Stimulated activated CD8-positive, alpha-beta memory T cell treated with anti-CD3 and anti-CD28 coated beads, Interleukin-4, amount 100 ng/mL, for 24 hours (primary cell): ENCODE measurements at places on chromosomes 3 and 15.

GRCh38 chr3:119557192-119557876, 2.1 kb downstream of the CD80 start:
- DNase-seq, result no peak

DNA sequence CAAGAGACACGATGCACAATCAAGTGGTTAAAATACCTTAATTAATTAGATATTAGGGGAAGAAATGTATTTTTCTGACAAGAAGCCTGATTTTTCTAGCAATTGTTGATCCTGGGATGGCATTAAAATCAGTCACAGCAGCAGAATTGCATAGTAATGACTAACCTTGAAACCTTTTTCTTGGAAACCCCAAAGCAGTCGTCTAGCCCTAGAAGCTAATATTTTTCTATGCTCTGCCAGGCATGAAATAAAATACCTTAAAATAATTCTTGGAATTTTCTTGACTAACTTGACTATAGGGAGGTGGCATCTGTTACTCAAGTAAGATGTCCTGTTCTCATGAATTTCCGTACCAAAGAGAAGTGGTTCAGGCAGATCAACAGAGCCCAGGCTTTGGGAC, 204.1 kb downstream of the THRB start:
- no peak for DNase-seq

GRCh38 chr3:72800869-72801268, 47.4 kb downstream of the SHQ1 start:
- no peak for DNase-seq

GRCh38 chr15:41968701-41969100, 3.7 kb downstream of the EHD4 start:
- DNase-seq, result no peak

GRCh38 chr3:66957367-66957766, 40.7 kb upstream of the KBTBD8 start:
- no peak for DNase-seq

DNA sequence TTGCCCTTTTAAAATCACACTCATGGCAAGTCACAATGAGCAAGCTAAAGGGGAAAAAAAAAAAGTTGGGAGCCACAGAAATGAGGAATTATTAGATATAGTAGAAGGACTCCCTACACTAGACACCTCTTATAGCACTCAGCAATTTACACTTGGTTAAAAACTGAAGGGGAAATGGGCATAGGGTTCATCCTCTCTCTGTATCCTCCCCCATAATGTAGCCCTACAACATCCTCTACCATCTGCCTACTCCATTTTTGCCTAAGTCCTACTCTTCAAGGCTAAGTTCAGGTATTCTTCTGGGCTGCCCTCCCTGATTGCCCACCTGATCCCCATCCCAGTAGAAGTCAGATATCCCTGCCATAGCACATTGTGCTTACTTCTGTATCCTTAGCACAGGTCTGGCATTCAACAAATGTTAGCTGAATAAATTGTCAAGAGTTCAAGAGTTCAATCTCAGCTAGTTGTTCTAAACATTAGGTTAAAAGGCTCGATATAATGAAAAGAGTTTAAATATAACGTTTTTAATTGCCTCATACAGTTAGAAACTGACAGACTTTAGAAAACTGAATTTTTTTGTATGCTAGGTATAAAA, 14.5 kb downstream of the SETD2 start:
- DNase-seq, result no peak

- no peak for DNase-seq
Measured at GRCh38 chr3:73774645-73775044, 149.9 kb upstream of the PDZRN3 start.

DNA sequence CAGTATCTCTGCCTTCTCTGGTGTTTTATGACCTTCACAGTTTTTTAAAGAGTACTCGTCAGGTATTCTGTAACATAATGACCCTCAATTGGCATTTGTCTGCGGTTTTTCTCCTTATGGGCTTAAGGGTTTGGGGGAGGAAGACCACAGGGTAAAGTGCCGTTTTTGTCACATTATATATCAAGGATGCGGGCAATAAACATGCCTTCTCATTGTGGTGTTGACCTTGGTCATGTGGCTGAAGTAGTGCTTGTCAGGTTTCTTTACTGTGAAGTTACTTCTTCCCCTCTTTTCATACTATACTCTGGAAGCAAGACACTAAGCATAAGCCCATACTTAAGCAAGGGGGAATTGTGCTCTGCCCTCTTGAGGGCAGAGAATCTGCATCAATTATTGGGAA, 16.6 kb downstream of the CAPN3 start:
- no peak for DNase-seq

- no peak for DNase-seq
Measured at GRCh38 chr3:122964811-122965210, 62.8 kb downstream of the SEMA5B start.

DNA sequence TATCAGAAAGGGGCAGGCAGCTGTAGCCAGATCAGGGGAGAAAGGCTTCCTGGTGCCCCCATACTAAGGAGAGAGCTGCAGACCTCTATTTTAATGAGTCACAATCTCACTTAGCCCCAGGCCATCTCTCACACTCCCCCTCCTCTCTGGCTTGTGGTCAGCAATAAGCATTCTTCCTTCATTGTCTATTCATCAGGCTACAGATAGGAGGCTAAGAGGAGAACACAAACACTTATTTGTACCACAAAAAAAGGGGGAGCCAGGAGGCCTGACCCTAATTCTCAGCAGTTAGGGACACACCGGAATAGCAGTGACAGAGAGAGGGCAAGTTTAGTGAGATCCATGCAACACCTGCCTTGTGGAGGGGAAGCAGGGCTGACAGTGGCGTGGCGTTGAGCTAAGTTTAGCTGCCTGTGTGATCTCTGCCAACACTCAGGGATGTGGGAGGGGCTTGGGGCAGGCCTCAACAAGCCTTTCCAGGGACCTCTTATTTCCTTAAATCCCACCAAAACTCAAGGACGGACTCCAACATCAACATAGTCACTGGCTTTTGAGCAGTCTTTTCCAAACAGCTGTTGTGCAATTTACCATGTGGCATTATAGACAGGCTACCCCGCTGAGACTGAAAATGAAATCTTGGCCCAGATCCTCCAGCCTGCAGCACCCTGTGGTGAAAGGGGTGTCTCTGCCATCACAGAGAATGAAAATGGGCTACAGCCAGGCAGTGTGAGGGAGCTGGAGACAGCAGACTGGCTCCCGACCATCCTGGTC, 191.9 kb upstream of the TSC22D2 start:
- no peak for DNase-seq

GRCh38 chr3:191300422-191300821, 28.8 kb upstream of the CCDC50 start:
- no peak for DNase-seq
